ENCODE measurements at places on chromosomes 12 and 14.

GRCh38 chr14:52988139-52988538 is 37.3 kb upstream of the FERMT2 start:
- no peak for DNase-seq

GRCh38 chr12:57210461-57210860 is 6.1 kb upstream of the NXPH4 start:
- no peak for DNase-seq

- DNase-seq, result no peak
These were observed 1.8 kb downstream of the SMIM41 start for GRCh38 chr12:52081263-52081733.

- DNase-seq, result peak; percentile 16
These were observed 18.9 kb upstream of the COCH start for GRCh38 chr14:30855345-30856037.

- DNase-seq, result no peak
These were observed 774.7 kb downstream of the C12orf50 start for GRCh38 chr12:87254381-87255030.

GRCh38 chr12:112828541-112828940 is 37.0 kb downstream of the RPH3A start:
- no peak for DNase-seq

DNA sequence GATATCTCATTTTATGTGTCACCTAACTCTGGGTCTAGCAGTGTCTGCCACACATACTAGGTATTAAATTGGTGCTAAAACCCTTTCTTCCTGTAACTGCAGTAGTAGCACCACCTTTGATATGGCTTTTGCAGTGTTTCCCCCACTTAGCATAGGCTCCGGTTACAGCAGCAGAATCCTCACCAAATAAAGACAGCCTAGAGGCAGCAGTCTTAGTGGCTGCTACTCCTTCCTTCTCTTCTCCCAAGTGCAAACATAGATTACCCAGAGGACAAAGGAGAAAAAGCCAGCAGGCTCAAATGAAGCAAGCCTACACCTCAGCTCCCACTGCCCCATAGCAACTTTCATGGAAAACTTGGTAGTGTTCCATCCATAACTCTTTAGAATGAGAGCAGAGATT is 30.1 kb upstream of the ABCC9 start:
- DNase-seq, result no peak

DNA sequence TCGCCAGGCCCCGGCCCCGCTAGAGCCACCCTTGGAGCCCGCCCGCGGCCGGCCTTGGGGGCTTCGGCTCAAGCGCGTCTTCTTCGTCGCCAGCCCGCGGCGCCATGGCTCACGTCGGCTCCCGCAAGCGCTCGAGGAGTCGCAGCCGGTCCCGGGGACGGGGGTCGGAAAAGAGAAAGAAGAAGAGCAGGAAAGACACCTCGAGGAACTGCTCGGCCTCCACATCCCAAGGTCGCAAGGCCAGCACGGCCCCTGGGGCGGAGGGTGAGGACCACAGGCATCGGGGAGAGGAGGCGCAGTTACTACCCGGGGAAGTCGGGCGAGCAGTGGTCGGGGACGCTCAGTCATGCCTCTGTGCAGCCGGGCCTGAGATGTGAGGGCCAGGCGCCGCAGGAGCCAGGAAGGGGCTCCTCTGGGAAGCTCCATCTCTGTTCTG is 573 bp downstream of the ARL6IP4 start:
- no peak for DNase-seq

DNA sequence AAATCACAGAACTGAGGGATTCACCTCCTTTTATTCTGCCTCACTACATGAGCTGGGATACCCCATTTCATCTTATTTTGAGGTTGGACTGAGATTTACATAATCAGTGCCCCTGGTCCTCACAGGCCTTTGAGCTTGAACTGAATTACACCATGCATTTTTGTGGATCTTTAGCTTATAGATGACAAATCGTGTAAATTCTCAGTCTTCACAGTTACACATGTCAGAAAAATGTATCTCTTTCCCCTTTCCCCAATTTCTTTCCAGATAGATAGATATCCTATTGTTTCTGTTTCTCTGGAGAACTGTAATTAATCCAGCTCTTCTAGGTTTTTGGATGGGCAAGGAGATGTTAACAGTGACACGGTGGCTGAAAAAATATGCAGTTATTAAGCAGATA is 1778.9 kb upstream of the SEL1L start:
- DNase-seq, result no peak

DNA sequence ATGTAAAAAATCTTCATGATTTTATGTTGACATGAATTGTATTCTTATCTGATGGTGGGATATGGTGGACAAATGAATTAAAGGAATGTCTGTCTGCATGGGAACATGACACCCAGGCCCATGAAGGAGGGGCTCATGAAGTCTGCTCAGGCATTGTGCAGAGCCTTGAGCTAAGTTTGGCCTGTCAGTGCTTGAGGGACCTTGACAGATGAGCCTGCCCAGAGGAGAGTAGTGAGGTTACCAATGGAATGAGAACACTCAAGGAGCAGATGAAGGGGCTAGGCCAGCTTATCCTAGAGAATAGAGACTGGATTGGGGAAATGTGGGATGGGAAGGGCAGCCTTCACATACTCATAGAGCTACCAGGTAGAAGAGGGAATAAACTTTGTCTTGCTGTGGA is 68.8 kb downstream of the TMX1 start:
- no peak for DNase-seq

- DNase-seq, result no peak
These were observed 86.1 kb downstream of the ADCK1 start for GRCh38 chr14:77886010-77886409.

GRCh38 chr14:103019826-103020225 is 37.5 kb downstream of the CDC42BPB start:
- no peak for DNase-seq

DNA sequence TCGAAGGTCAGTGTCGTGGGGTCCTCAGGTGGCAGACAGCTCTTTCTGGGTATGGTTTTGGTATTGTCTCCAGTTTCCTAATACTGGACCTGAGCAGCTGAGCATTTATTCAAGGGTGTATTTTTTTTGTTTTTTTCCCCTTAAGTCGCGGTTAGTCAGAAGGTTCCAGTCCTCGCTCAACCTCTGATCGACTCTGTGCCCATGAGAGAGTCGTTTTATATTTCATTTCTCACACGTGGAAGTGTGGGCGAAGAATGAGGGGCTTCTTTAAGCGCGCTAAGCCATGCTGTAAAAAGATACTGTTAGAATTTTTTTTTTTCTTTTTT is 499 bp downstream of the MIPOL1 start:
- no peak for DNase-seq

- no peak for DNase-seq
These were observed 103.9 kb downstream of the SUDS3 start for GRCh38 chr12:118480235-118480634.

DNA sequence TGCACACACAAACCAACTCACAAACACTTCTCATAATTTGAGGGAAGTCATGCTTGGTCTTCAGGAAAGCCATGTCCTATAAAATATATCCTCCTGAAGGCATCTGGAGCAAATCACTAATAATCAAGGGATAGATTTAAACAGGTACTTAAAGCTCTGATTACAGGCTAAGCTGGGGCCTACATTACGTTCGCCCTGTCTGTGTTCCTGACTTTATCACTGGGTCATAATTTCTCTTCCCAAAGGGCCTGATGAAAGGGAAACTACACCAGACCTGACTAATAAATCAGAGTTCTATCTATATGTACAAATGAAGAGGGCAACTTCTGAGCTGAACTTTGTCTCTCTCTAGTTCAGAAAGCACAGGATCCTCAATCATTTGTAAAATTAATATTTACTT is 43.9 kb upstream of the RASSF8 start:
- DNase-seq, result no peak

GRCh38 chr12:18421867-18422266 is 160.5 kb downstream of the PIK3C2G start:
- DNase-seq, result no peak

DNA sequence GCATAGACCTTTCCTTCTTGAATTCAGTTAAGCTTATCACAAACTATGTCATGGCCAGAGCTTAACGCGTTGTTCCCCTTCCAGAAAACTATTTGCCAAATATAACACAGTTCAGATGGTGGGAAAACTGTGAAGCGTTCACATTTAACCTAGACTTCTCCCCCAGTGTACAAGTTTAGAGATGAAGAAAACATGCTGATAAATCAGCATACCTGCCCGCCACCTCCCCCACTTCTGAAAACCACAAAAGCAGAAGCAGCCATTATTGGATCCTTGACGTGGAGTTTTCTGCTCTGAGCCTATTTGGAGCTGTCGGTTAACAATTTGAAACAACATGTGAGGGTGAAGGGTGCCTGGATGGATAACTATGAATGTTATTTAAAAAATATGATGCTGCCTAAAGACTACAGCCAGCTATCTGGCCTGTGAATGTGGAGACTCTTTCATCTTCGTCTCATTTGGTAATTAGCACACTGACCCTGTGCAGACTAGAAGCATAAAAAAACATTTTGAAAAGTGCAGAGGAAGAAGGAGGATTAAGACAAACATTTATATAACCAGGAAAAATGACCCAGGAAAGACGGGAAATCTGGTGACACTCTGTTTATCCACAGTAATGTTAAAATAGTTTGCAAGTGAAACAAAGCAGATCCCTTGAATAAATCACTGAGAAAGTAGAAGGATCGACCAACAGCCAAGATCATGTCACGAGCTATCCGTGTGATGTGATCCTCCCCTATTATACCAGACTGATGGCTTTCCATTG is 408.2 kb downstream of the AEBP2 start:
- no peak for DNase-seq

GRCh38 chr12:48937170-48937569 is 11.9 kb upstream of the FKBP11 start:
- DNase-seq, result no peak

- no peak for DNase-seq
These were observed 59.4 kb downstream of the PITPNM2 start for GRCh38 chr12:123091230-123092150.

GRCh38 chr12:71602761-71603577 is 60.7 kb downstream of the ZFC3H1 start:
- no peak for DNase-seq

DNA sequence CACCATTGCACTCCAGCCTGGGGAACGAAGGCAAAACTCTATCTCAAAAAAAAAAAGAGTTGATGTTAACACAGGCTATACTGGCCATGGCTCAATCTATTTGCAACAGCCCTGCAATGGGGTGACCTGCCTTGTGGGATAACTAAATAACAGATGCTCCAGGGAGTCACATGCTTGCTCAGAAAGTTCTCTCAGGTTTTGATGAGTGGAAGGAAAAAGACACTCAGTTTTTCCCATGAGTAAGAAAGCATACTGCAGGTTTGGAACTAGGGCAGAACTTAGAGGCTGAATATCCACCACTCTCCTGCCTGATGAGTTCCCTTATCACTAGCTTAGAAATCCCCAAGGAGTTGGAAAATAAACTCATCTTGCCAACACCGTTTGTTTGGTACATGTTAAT is 16.9 kb downstream of the WSB2 start:
- no peak for DNase-seq

- DNase-seq, result no peak
These were observed 554.6 kb upstream of the FLRT2 start for GRCh38 chr14:84975241-84975902.

DNA sequence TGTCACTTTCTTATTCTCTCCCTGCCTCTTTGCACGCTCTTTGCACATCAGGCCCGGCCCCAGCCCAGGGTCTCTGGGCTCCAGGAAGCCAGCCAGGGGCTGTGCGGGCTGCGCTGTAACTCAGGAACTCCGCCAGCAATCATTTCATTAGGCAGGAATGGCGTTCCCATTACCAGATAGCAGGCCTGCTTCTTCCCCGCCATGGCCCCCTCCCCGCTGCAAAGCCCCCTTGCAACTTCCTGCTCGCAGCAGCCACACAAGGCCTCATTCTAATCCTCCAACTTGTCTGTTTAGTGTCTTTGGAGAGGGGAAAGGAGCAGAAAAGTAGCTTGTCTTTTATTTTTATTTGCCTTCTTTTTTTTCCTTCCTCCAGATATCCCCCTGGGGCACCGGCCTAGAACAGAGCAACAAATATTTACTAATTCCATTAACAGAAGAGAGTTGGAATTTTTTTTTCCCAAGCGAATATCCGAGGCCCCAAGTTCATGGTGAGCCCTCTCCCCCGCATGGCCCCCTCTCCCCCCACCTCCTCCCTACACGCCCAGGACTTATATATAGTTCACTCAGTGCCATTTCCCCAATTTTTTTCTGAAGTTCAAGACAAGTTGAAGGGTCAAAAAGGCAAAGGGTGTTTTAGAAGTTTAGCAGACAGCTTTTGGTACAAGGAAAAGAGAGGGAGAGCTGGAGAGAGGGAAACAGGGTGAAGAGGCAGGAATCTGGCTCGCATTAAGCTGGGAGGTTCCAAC is 329.4 kb upstream of the TBX3 start:
- no peak for DNase-seq

- DNase-seq, result no peak
These were observed 261.0 kb downstream of the DACT1 start for GRCh38 chr14:58898655-58899316.

DNA sequence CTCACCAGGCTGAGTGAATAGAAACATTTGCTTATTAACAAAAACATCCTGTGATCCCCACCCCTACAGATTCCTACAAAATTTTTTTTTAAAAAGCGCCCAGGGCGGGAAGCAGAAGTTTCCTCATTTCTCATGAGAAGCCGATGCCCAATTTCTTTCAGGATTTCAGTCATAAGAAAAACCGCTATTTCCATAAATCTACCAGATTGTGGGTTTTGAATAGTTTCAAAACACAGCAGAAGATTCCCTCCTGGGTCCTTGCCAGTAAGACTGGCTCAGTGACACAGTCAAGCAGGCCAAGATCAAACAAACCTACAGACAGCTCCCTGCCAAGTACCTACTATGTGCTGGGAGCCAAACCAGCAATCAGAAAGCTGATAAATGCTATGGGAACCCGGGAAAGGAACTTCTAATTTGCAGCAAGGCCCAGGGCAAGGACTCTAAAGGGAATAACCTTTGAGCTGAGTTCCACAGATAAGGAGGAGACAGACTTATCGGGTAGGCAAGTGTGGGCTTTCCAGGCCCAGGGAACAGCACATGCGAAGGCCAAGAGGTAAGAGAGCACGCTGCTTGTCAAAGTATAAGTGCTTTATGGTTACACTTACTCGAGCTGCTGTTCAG is 68.7 kb downstream of the CCDC88C start:
- no peak for DNase-seq

DNA sequence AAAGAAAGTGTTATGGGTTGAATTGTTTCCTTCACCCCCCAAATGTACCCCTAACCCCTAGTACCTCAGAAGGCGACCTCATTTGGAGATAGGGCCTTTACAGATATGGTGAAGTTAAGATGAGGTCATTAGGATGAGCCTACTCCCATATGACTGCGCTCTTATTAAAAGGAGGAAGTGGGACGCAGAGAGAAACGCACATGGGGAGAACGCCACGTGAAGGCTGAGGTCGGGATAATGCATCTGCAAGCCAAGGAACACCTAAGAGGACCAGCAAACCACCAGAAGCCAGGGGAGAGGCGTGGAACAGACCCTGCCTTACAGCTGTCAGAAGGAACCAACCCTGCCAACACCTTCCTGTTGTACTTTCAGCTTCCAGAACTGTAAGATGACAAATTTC is 1.7 kb upstream of the NRIP2 start:
- no peak for DNase-seq

DNA sequence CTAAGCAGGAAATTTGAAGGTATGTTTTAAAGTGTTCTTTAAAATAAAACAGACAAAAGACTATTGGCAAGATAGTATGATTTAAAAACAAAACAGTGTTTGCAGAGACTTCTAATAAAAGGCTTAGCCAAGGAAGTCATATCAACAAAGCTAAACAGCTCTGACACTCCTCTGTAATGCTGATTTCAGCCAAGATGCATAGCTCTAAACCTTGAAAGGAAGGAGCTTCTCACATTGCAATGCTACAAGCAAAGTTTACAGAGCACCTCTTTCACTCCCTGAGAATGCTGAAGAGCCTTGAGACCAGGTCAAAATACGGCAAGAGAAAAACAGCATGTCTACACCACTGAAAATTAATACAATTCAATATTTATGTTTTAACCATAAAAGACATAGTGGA is 51.8 kb downstream of the PARP11 start:
- DNase-seq, result no peak

Measured in stimulated activated CD4-positive, alpha-beta T cell treated with anti-CD3 and anti-CD28 coated beads, Interleukin-15, amount 100 ng/mL, for 48 hours (primary cell).